ENCODE measurements at places on chromosomes 3 and 15.

DNA sequence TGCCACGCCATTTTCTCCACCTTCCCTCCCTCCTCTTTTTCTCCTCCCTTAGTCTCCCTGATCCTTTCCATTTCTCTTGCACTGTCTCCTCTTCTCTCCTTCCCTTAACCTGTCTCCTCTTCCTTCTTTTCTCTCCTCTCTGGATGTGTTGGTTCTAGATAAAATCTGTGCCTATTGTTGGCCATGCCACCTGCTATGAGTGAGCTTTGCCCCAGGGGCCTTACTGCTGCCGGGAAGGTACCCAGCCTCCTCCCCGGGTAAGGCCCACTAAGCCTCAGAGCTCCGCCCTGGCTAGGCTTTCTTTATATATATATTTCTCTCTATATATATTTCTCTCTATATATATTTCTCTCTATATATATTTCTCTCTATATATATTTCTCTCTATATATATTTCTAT lies 14.7 kb downstream of the GPD1L start:
- no peak for DNase-seq

DNA sequence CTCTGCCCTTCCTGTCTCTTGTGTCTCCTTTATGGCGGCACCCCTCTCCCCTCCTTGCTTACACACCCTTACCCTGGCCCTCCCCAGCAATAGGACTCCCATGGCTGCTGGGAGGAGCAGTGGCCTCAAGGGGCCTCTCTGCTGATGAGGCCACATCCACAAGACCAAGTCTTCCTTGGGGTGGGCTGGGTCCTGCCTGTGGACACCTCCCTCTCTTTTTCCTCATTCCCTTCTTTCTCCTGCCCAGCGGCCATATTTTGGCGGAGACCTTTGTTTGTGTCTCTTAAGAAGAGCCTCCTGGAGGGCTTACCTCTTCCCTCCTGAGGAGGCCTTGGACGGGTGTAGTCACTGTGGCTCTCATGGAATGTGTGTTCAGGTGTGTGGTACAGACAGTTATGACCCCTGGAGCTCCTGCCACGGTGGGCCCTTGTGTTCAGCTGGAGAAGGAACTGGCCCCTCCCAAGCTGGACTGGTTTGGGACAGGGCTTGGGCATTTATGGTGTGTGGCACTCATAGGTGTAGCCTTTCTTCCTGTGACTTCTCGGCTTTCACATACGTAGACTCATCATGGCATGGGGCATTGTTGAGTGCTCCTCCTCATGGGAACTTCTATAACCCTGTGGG lies 56.6 kb upstream of the APEH start:
- DNase-seq = no peak

DNA sequence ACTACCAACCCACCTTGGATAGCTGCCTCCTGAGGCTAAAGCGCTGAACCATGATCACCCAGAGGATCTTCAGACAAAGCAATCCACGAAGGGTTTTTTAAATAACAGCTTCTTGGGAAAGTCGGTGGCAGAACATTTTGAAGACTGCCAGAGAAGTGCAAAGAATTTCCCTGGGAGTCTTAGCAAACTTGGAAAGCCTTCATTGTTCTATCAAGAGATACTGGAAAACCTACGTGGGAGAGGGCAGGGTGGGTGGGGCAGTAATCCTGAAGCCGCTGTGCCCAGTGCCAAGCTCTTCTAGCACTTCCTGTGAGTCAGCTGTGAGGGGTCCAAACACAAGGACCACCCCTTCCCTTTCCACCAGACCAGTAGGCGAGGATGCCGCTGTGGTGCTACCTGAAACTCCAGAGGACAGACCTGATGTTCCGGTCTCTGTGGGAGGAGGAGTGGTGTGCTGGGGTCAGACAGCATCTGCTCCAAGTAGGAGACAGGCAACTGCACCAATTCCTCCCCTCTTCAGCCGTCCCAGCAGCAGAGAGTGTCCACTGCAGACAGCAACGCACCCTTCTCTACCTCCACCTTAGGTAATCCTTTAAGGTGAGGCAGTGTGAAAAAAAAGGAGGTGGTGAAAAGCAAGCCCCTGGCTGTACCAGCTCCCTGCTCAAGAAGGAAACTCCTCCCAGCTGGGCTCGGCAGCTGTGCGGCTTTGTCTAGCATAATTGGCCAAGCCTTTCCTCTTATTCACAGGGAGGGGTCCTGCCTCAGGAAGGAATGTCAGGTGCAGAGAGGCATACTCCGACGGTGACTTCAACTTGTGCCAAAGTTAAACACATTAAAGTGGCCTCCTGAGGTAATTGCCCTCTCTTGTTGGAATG lies 99.0 kb downstream of the TMCC1 start:
- no peak for DNase-seq

DNA sequence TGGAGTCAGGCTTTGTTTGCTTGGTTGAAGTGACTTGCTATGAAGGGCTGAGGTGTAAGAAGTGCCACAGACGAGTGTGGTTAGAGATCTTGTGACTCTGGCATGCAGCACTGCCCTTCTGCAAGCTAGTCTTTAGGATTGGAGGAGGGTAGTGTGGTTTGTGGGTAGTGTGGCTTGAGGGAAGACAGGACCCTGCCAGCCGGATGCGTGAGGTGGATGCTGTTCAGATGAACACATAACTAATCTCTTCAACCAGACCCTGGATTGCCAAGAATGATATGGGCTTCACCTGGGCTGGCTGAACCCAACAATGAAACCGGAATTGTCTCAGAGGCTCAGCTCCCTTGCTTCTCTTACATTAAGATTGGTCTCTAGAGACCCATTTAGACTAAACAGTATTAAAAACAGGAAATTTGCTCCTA lies 32.7 kb downstream of the STARD9 start:
- DNase-seq = peak; percentile 25

GRCh38 chr3:159137949-159138348 lies 336.1 kb downstream of the MFSD1 start:
- DNase-seq = no peak

GRCh38 chr3:16885593-16886302 lies 993 bp downstream of the PLCL2 start:
- no peak for DNase-seq

GRCh38 chr15:65355173-65355987 lies 22.4 kb downstream of the IGDCC3 start:
- DNase-seq = no peak

Measured in GM12864 (cell line).